Small intestine (tissue), 16 donors: ENCODE measurements at places on chromosomes 1 and 21.
A peak's percentile ranks its signal among the peaks of the same experiment; 100 is the strongest.

DNA sequence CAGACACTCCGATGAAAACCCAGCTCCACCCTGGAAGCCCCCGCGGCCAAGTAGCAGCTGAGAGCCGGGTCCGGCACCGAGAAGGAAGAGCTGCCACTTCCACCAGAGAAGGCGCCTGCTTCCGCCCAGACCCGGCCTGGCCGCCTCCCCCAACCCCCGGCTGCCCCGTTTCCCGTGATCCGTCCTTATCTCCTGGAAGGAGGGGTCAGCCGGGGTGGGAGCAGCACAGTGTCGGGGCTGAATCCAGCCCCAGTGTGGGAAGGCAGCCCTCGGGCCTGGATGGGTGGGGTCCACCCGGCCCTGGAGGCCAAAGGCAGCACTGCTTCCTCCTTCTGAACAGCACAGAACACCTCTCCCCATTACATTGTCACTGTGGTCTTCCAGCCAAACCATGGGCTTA, 69.4 kb downstream of the MEGF6 start:
- DNase-seq = peak; percentile 13

DNA sequence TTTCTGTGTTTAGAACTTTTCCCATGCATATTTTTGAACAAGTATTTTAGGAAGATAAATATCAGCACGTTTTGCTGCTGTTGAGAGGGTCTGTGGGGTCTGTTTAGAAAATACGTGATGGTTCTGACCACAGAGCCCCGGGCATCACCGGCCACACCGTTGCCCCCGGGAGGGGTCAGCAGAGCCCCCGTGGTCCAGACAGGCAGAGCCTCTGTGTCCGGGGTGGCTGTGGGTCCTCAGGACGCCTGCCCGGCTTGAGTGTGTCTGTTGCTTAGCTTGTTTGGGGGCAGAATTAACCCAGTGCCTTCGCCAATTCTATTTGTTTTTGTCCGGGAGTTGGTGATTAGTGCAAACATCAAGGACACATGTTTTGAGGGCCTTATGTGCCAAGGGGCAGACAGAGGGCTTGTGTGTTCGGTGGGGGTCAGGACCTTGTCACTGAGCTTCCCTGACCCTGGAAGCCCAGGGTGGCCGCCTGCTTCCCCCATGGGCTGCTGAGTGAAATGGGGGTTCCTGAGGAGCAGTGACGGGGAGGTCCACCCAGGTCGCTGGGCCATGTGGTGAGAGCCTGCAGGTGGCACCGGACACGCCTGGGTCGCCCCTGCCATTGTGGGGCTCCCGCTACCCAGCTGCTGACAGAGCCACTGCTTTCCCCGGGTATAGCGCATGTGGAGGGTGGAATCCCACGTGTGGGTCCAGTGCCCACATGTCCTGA, 122.2 kb downstream of the SIK1 start:
- DNase-seq = no peak

DNA sequence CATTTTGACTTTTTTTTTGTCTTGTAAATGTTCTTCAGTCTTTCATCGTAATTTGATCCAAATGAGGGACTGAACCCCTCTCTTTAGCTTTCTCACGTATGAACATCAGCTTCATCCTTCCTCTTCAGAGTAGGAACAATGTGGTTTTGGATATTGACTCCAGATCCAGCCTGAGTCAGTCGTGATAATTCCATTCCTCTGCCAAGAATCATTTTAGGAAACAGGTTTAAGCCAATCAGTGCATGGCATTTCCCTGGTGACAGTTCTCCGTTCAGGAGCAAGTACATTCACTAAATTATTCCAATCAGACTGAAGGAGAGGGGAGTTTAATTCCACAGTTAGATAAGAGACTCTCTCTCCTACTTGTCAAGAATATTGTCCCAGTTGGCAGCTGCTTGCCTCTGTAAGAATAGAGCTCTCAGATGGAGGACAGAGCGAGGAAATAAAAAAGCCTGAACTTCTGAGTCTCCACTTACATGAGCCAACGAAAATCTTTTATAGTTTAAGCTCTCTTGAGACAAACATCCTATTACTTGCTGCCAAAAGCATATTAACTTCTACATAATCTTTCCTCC, 18.6 kb downstream of the RHOU start:
- DNase-seq = no peak

GRCh38 chr1:236429715-236430274, 35.7 kb downstream of the EDARADD start:
- DNase-seq = no peak

- no peak for DNase-seq
Measured at GRCh38 chr1:93016171-93016570, 54.9 kb upstream of the DIPK1A start.

DNA sequence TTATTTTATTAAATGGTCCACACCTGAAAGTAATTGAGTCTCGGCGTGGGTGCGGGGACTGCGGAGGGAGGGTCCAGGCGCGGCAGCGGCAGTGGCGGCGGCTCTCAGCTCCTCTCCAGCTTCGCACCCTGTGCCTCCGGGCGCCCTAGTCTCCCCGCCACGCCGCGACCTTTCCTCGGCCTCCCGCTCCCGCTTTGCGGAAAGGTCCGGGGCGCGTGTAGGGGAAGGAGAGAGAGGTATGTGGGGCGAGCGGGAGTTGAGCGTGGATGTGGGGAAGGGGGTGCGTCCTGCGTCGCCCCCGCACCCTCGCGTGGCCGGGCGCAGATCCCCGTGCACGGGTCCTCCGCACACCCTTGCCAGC, 13.4 kb upstream of the ALX3 start:
- DNase-seq = no peak

GRCh38 chr1:177392336-177392735, 221.6 kb downstream of the BRINP2 start:
- no peak for DNase-seq

DNA sequence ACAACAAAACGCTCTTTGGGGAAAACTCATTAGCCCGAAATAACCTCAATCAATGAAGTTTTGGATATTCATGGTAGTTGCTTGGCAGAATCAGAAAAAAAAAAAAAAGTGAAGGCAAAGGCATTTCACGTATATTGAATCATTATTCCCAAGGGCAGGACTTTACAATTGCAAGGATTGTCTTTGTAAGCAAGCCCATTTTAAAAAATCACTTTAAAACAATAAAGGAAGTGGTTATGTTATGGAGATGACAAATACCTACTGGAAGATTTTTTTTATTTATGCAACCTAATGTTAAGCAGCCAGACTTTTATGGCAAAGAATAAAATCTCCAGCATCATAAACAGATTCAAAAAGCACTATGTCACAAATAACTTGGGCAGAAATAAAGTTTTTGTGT, 9.3 kb downstream of the GJB4 start:
- no peak for DNase-seq
